ENCODE measurements at places on chromosomes 2 and 18. TPM values are rescaled to one million over a fixed set of nuclear protein-coding genes. Genes with fewer than 3 reads are reported as not detected.
A peak's percentile ranks its signal among the peaks of the same experiment; 100 is the strongest.

DNA sequence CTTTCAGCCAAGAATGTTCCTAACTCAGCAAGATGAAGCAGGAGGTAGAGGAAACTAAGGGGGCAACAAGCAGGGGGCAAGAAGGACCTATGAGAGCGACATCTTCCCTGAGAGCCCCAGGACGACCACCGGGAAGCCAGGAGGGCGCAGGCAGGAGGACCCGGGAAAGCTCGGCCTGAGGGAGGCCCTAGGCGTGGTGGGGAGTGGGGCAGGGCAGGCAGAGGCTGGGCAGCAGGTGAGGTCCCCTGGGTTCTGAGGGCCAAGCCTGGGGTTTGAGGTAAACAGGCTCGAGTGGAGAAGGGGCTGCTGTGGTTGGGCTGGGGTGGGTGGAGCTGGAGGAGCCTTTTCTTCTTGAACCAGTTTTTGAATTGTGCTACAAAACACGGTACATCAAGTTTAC, 1.3 kb upstream of the ALPI start:
- no peak for DNase-seq

DNA sequence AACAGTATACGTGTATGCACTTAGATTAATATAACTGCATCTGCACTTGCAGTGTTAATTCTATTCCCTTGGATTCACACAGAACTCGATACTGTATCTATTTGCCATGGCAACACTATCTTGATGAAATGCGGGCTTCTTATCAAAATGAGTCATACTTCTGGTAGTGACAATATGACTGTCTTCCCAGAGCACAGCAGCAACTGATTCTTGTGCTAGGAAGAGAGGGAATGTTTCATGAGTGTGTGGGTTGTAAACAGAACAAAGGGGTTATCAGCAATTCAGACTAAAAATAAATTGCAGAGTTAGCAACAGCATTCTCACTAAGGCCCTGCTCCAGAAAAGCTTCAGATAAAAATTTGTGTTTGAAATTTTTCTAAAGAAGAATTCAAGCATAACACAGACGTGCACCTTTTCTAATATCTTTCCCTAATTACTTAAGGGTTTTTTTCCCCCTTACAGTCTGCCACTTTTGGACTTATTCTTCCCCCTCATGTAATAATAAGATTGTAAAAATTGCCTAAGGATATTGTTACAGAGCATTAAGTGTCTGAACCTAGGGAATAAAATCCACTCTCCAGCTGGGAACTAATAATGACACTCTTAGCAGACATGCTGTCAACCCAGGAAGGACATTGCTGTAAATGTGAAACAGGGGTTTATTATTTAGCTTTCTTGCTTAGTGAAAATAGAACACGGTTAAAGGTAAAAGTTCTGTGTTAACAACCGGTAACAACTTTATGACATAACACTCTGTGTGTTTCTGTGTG, 99.9 kb upstream of the SLC38A11 start:
- DNase-seq: no peak

GRCh38 chr2:34174506-34174905, 575.4 kb upstream of the FAM98A start:
- no peak for DNase-seq

- no peak for DNase-seq
Observed at GRCh38 chr18:79329786-79330185, 65.9 kb upstream of the NFATC1 start.

DNA sequence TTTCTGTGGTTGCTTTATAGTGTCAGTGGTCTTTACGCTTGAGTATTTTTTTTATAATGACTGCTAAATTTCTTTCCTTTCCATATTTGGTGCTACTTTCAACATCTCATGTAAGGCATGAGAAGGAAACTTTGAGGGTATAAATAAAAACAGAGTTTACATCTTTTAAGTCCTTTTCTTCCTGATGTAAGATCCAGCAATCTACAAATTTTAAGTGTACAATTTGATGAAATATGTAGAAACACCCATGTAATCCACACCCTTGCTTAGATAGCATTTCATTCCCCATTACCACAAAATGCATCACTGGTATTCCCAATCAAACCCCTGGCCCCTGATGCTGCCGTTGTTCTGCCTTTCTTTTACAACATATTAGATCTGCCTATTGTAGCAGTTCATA, 769.1 kb downstream of the CCDC85A start:
- DNase-seq: no peak

DNA sequence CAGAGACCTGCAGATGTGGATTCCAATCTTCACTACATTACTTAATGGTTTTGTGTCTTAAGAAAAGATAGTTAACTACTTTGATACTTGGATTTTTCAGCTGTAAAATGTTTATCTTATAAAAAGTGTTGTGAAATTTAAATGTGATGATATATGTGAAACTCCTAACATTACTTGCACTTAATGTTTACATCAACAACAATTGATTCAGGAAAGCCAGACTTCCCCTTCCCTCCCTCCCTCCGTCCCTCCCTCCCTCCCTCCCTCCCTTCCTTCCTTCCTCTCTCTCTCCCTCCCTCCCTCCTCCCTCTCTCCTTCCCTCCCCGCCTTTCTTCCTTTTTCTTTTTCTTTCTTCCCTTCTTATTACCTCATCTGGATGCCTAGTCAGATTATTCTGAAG, 773.9 kb upstream of the FAM98A start:
- DNase-seq: no peak

- DNase-seq: no peak
Observed at GRCh38 chr2:160338901-160339685, 139.0 kb upstream of the ITGB6 start.

GRCh38 chr2:160751021-160751420, 257.4 kb upstream of the RBMS1 start:
- no peak for DNase-seq

DNA sequence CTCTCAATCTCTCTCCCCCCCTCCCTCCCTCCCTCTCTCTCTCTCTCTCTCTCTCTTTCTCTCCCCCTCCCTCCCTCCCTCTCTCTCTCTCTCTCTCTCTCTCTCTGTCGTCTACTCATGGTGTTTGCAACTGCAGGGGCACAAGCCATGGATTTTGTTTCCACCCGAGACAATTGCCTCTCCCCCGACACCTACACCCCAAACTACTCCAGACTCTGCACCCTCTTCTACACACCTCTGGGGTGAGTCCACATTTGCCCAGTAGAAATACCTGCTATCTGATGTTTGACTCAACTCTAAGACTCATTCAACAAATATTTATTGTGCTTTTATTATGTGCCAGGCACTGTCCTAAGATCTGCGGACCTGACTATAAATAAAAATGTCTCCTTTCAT, 93.7 kb downstream of the TMEM17 start:
- DNase-seq: no peak

- DNase-seq: no peak
Observed at GRCh38 chr2:200174433-200175216, 131.9 kb upstream of the SPATS2L start.

DNA sequence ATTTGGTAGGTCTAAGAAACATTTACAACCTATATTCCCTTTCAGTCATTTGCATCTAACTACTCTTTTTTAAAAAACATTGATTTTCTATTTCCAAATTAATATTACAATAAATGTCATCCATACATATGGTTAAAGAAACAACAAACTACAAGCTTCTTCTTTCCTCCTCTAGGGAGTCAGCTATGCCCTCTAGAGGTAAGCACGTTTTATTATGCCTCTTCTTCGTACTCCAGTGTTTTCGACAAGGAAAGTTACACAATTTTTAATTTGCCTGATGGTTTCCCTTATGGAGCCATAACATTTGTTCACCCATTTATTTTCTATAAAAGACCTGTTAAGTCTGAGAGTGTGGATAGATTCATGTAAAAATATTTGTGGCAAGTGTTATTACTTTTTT, 183.4 kb upstream of the CDH7 start:
- no peak for DNase-seq

DNA sequence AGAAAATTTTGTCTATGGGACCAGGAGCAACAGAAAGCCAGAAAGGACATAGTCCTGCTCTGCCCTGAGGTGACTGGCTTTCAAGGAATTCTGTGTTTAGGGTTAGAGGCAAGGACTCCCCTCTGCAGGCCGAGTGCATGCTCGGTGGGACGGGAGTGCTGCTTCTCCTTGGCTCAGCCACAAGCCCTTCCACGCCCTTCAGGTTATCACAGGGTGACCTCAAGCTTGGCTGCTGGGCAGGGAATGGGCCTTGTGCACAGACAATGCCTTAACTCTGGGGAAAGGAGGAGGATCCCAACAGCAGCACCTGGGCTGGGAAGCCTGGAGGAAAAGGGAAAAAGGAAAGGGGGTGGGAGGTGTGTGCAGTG, 32.8 kb downstream of the FAM178B start:
- peak; percentile 66 for DNase-seq

GRCh38 chr2:30936977-30937376, 129.7 kb upstream of the CAPN13 start:
- no peak for DNase-seq

Gene BOLL
- not detected for total RNA-seq

Gene CPO
- not detected for total RNA-seq

Gene ANKRD62
- total RNA-seq: not detected

Gene SPATA3
- total RNA-seq: not detected

Gene MZT2A
- total RNA-seq: 109 TPM

Gene ADGRF3
- 0.10 TPM for total RNA-seq

Gene TUBA3E
- not detected for total RNA-seq

Gene TRIM54
- not detected for total RNA-seq

Gene FHL2
- 104 TPM for total RNA-seq

Measured in chondrocyte (in vitro differentiated cells).